ENCODE measurements at places on chromosomes 5 and 9.
A peak's percentile ranks its signal among the peaks of the same experiment; 100 is the strongest.

DNA sequence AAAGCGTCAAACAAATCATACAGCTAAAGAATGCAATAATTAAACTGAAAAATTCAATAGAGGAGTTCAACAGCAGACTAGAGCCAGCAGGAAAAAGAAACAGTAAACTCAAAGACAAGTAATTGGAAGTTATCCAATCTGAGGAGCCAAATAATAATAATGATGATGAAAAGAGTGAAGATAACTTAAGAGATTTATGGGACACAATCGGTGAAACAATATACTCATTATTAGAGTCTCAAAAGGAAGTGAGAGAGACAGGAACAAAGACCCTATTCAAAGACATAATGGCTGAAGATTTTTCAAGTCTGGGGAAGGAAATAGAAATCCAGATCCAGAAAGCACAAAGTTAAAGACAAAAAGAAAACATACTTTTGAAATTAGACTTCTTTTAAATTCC, 263.9 kb upstream of the NR4A3 start:
- no peak for DNase-seq

DNA sequence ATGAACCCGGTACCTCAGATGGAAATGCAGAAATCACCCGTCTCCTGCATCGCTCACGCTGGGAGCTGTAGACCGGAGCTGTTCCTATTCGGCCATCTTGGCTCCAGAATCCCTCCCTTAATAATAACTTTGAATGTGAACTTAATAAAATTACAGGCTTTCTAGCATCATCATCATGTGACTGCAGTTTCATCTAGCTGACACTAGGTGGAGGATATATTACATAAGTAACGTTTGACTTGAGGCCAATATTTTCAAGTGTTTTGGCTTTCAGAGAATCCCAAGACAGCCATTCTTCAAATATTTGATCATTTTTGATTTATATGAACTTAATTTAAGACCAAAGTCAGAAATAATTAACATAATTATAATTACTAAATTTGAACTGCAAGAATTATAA, 474.9 kb upstream of the CDH10 start:
- peak; percentile 64 for DNase-seq

- no peak for DNase-seq
Measured at GRCh38 chr9:127293328-127293727, 28.8 kb downstream of the GARNL3 start.

GRCh38 chr5:158011422-158011821, 152.5 kb upstream of the CLINT1 start:
- DNase-seq: no peak

- DNase-seq: peak; percentile 62
Measured at GRCh38 chr9:134187110-134187531, 22.8 kb upstream of the RNU6ATAC start.

DNA sequence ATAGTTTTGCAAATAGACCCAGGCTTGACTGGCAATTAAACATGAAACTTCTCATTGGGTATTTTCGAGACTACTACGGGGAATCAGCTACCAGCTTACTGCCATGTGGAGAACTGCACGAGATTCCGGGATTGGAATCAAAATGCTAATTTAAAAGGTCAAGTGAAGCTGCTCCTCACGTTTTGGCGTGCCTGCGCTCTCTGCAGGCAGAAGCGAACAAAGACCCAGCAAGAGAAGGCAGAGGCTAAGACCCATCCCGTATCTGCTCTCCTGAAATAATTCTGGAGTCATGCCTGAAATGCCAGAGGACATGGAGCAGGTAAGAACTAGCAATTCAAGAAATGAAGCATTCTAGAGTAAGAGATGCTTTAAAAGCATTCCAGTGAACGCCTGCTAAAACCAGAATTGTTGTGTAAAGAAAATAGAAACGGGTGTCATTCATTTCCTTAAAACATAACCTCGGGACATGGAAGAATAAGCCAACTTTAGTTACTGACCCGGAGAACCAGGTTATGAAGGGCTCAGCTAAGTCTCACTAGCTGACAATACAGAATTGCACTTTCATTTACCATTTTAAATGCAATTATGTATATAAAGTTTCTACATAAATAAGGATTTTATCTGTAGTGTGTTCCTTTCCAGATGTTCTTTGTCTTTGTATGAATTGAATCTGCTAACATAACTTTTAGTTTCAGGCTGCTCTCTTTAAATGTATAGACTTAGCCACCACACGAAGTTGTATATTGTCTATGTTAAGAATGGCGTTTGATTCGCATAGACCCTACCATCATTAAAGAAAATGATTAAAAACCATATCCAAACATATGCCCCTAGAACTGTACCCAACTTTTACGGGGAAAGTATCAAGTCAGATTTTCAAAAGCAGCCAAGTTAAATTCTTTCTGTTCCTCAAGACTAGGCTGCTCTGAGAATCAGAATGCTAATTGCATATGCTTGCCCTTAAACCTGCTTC, 2.0 kb upstream of the MAT2B start:
- DNase-seq: peak; percentile 79

DNA sequence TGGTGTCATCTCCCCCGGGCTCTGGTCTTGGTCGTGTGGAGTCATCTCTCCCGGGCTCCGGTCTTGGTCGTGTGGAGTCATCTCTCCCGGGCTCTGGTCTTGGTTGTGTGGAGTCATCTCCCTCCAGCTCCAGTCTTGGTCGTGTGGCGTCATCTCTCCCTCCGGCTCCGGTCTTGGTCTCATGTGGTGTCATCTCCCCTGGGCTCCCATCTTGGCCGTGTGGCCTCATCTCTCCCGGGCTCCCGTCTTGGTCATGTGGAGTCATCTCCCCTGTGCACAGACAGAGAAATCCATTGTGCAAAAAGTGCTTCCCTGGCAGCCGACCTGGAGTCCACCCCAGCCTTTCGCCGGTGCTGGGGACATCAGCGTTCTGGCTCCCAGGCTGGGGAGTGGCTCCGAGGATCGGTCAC, 91.1 kb upstream of the CACNA1B start:
- no peak for DNase-seq

DNA sequence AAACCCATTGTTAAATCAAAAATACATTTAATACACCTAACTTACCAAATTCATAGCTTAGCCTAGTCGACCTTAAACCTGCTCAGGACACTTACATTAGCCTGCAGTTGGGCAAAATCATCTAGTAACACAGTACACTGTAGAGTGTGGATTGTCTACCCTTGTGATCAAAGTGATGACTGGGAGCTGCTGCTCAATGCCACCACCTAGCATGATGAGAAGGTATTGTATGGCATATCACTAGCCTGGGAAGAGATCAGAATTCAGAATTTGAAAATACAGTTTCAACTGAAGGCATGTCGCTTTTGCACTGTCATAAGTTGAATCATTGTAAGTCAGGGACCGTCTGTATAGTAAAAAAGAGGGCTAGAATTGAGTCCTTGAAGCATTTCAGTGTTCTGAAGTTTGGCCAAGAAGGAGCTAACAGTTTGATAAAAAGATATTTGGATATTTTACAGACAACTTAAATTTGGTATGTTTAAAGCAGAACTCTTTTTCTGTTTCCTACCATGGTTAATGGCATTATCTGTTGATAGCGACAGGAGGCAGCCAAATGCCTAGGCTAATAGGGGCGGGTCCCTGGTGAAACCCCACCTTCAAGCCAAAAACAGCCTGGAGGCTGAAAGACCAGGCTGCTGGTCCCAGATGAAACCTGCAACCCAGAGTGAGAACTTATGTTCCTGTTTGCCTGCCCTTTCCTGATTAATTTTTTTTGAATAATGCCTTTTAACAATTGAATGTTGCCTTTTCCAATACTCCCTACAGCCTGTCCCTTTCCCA, 23.0 kb downstream of the SMIM15 start:
- DNase-seq: peak; percentile 67

- no peak for DNase-seq
Measured at GRCh38 chr9:116656977-116657376, 30.1 kb upstream of the TRIM32 start.

DNA sequence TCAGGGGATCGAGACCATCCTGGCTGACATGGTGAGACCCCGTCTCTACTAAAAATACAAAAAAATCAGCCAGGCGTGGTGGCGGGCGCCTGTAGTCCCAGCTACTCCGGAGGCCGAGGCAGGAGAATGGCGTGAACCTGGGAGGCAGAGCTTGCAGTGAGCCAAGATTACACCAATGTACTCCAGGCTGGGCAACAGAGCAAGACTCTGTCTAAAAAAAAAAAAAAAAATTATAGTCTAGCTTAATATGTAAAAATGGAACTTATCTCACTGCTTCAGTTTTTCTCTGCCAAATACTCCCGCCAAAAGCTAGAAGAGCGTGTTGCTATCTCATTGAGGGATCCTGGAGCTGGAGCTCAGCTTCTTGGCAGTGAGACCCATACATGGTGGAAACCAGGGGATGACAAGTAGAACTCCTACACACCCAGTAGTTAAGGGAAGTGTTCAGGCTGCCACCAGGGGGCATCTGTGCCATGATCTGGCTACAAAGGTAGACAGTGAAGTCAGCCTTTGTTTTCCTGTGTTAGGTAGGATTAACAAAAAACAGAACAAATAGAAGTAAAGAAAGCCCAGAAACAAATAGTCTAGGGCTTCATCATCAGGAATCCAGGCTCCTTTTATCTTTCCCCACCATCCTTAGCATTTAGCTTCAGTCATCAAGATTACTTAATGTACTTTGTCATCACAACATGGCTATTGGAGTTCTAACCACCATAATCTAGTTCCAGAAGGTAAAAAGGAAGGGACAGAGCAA, 33.6 kb upstream of the GLIPR2 start:
- peak; percentile 89 for DNase-seq

GRCh38 chr9:84953252-84953773, 283.8 kb downstream of the NTRK2 start:
- no peak for DNase-seq

GRCh38 chr5:27172693-27173092, 134.3 kb upstream of the CDH9 start:
- DNase-seq: no peak

DNA sequence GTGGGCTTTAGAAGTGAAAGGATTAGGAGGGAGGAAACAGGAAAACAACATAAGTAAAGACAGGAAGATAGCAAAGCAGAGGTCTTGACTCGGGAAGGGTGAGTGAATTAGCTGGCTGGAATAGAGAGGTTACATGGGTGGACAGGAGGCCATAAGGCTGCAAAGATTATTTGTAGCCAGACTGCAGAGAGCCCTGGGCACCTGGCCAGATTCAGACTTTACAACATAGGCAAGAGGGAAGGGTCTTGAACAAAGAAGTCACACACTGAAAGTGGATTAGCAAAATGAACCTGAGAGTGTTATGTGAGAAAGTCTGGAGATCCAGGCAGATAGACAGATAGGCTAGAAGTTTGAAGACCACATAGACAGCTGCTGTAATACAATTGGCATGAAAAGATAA, 29.7 kb upstream of the CER1 start:
- DNase-seq: no peak

DNA sequence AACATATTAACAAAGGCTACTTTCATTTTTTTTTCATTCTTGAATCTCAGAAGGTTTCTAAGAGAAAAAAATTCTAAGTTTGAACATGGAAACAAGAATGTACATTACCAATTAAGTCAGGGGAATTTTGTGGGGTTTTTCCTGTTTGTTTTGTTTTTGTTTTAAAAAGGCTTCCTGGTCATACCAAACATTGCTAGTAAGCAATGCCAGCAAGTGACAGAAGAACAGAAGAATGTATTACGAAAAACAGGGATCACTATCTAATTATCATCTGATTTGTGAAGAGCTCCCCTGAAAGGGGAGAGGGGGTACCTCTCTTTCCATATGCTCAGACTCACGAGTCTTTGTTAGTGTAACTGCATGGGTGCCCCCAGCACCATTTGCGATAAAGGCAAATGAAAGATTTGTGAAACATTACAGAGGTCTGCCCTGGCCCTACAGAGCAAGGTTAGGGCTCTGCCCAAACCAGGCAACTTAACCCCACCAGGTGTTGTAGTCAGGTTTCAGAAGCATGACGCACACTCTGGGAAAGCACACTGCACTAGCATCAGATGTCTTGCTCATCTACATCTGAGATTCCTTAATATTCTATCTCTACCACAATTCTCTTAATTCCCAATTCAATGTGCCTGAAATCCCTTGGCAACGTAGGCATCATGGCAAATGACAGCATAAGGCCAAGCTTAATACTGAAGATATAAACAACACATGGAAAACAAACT, 268.2 kb downstream of the MLLT3 start:
- DNase-seq: no peak

- no peak for DNase-seq
Measured at GRCh38 chr9:97411440-97411788, 482 bp upstream of the TDRD7 start.
